NCI-H2227 treated with DMSO at 0.1 percent for 48 hours (cell line): ENCODE measurements at places on chromosomes 4 and X.

DNA sequence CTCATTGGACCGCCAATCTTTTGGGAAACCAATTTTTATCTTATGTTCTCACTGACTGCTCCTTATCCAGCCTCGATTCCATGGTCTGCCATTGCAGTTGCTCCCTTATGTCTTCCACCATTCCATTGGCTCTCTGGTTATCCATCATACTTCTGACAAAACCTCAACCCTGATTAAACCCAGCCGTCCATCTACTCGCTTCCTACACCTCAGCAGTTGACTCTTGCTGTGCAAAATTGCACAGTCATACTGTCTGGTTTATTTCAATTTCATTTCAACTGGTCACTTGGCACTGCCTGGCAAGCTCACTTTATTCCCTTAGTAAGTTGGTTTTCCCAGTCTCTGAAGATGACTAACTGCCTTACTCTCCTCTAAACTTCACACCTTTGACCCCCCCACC lies 26.2 kb downstream of the ARL9 start:
- DNase-seq: no peak

DNA sequence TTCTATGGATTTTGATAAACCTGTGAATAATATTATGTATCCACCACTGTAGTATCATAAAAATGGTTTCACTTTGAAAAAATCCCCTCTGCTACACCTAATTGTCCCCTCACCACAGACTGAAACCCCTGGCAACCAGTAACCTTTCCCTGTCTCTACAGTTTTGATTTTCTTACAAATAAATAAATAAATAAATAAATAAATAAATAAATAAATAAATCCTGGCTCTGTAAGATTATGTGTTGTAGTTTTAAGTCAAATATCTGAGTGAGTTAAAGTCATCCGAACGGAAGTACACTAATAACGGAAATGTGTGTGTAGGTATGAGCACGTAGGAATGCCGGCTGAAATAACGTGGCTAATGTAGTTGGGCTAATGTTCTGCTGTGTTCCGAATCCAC lies 641.5 kb downstream of the GABRG1 start:
- no peak for DNase-seq

GRCh38 chr4:55507612-55508011 lies 39.1 kb downstream of the CLOCK start:
- no peak for DNase-seq

GRCh38 chrX:109774706-109775105 lies 41.6 kb upstream of the ACSL4 start:
- DNase-seq: no peak

DNA sequence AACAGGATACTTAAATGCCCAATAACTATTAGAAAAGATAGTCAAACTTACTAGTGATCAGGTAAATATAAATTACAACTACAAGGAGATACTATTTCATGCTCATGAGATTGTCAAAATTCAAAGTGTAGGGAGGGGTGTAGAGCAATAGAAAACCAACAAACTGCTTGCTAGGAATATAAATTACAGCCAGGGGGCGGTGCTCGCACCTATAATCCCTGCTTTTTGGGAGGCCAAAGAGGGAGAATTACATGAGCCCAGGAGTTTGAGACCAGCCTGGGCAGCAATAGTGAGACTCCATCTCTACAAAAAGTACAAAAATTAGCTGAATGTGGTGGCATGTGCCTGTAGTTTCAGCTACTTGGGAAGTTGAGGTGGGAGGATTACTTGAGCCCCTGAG lies 556.5 kb upstream of the NR3C2 start:
- no peak for DNase-seq

- DNase-seq: no peak
Measured at GRCh38 chr4:6523251-6523650, 50.8 kb upstream of the PPP2R2C start.

GRCh38 chr4:114263233-114263632 lies 283.8 kb upstream of the ARSJ start:
- no peak for DNase-seq

DNA sequence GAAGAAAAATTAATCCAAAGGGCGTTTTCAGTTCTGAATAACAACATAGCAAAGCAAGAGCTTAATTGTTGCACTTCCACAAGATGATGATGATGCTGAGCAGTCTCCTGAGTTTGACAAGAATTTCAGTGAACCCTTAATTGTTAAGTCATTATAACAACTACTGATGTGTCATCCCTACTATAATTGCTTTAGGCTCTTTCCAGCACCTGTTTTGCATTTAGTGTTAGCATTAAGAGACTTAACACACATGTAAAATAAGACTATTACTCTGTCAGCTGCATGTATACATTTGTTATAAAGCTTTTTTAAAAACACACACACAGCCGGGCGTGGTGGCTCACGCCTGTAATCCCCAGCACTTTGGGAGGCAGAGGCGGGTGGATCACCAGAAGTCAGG lies 37.9 kb upstream of the GALNT7 start:
- DNase-seq: no peak
